ENCODE measurements at places on chromosomes 11 and 22.

GRCh38 chr11:19628018-19628417 lies 84.6 kb upstream of the NAV2 start:
- no peak for DNase-seq

- no peak for DNase-seq
Observed at GRCh38 chr11:111975076-111975806, 38.1 kb downstream of the DIXDC1 start.

- DNase-seq = no peak
Observed at GRCh38 chr11:69174841-69175240, 19.1 kb downstream of the SMIM38 start.

- DNase-seq = no peak
Observed at GRCh38 chr22:22026157-22026831, 43.7 kb upstream of the TOP3B start.

- DNase-seq = no peak
Observed at GRCh38 chr22:29732883-29733282, 13.1 kb downstream of the CABP7 start.

- DNase-seq = no peak
Observed at GRCh38 chr22:41290262-41291221, 4.6 kb upstream of the RANGAP1 start.

GRCh38 chr11:115185507-115185906 lies 318.7 kb downstream of the CADM1 start:
- no peak for DNase-seq

DNA sequence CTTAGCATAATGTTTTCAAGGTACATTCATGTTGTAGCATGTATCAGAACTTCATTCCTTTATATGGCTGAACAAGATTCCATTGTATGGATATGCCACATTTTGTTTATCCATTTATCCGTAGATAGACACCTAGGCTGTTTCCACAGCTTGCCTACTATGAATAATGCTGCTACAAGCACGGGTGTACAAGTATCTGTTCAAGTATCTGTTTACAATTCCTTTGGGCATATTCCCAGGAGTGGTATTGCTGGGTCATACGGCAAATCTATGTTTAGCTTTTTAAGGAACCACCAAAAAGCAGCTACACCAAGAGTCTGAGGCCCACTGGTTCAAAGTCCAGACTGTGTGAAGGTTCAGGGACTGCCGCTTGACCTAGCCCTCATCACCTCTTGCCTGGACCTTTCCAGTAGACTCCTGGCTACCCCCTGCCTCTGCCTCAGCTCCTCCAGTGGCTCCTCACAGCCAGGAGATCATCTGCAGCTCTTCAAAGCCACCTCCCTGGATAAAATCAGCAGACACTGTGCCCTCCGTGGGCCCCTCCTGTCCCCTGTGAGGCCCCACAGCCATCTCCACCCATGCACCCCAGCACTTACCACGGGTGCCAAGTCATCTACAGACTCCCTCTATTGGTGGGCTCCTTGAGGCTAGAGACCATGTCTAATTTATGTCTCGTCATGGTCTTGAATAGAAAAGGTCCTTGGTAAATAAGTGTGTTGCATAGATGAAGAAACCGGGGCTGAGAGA lies 160.3 kb downstream of the MN1 start:
- no peak for DNase-seq

DNA sequence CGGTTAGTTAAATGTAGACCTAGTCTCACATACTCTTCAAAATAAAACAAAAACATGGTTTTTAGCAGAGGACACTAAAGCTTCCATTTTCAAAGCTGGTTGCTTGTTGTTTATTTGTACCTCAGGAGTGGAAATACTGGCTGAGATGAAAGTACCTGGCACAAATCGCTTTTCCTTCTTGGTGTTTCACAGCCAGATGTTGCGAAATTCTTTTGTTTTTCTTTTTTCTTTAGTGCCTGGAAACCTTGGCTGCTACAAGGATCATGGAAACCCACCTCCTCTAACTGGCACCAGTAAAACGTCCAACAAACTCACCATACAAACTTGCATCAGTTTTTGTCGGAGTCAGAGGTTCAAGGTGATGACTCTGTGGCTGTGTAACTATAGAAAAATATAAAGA lies 48.3 kb downstream of the KREMEN1 start:
- DNase-seq = no peak

DNA sequence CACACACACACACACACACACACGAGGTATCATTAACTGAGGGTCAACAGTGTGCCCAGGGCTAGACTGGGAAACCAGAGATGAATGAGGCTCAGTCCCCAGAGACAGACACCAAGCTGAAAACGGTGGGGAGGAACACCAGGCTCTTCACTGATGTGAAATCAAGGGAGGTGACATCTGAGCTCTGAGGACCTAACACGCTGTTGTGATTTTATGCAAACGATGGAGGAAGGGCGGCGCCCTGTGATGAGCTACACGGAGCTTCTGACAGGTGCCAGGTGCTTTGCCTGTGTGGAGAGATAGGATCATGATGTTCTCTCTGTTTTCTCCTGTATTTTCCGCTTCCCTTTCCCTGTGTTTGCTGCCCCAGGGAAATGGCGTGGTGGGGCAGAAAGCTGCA lies 6.5 kb upstream of the CYB5R3 start:
- DNase-seq = no peak

DNA sequence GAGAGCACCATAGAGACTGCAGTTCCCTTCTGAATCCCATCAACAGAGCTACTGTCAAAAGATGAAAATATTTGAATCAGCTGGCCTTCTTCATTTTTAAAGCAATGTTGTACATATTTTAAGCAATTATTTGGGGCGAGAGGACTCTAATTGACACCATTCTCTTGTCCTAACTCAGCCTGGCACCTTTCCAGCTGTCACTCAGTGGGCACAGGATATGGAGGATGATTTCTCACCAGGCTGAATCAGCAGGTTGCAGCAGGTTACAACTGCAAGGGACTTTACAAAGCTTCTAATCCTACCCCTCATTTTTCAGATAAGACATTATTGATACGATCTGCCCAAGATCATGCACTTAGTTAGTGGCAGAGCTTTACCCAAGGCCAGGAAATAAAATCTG lies 11.9 kb upstream of the WT1 start:
- DNase-seq = no peak
